ENCODE measurements at places on chromosomes 16 and 17.

- no peak for DNase-seq
These were observed 51.4 kb upstream of the ENDOV start for GRCh38 chr17:80363518-80364090.

GRCh38 chr17:49612726-49613125 lies 37.1 kb downstream of the NXPH3 start:
- DNase-seq = no peak

- DNase-seq = no peak
These were observed 55.6 kb upstream of the ALOX12 start for GRCh38 chr17:6940186-6940649.

DNA sequence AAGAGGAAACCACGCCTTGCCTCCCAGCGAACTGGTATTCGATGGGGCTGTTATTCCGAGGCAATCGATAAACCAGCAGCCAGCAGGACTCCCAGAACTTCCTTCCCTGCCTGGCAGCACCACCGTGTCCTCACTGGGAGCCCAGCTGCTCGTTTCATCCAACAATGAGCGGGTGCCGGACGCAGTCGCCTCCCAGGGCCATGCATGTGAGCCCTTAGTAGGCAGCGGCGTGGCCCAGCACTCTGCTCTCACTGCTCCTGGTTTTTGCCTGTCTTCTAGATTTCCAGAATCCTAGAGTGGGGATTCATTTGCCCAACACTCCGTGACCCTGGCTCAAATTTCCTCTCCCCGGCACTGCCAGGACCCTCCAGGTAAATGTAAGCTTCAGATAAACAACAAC lies 29.1 kb upstream of the RASD1 start:
- no peak for DNase-seq

DNA sequence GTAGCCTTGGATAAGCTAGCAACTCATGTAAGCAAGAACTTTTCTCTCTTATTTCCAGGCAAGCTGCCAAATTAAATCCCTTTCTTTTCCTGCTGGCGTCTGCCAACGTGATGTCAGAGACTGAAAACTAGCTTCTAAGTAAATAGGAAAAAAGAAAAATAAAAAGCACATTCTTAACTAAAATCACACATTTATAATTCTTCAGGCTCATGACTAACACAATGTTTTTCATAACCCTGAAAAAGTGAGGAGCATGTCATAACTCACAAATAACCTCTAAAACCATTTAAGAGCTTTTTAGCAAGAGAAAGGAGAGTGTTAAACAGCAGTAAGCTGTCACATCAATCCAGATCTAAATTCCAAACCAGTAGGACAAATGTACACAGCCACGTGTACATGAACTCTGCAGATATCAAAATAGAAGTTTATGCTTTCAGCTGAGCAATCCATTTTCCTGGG lies 110.0 kb downstream of the N4BP1 start:
- DNase-seq = no peak

DNA sequence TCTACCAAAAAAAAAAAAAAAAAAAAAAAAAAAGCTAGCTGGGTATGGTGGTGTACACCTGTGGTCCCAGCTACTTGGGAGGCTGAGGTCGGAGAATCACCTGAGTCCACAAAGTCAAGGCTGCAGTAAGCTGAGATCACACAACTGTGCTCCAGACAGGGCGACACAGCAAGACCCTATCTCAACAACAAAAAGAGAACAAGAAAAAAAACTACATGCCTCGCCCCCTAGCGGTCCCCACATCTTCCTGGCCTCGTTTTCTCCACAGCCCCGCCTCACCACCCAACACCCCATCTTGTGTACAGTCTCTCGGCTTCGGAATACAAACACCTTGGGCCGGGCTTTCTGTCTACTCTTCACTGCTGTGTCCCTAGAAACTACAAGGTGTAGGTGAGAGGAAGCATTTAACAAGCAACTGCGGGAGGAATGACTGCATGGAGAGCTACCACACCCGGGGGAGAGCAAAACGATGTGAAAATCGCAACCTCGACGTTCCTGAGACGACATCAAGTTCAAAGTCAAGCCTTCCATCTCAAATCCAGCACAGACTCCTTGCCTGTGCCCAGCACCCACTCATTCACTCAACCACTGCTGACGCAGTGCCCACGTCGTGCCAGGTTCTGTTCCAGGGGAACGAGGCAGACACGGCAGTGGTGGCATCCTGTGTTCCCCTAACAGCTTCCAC lies 9.0 kb downstream of the NTAN1 start:
- DNase-seq = no peak

- DNase-seq = peak; percentile 49
These were observed 22.5 kb upstream of the ENPP7 start for GRCh38 chr17:79707931-79708891.

GRCh38 chr17:11144358-11145233 lies 96.4 kb upstream of the SHISA6 start:
- no peak for DNase-seq
